ENCODE measurements at places on chromosomes 2 and 18. TPM values are rescaled to one million over a fixed set of nuclear protein-coding genes. Genes with fewer than 3 reads are reported as not detected.

The CDKL4 gene
- total RNA-seq = 2.5 TPM

DNA sequence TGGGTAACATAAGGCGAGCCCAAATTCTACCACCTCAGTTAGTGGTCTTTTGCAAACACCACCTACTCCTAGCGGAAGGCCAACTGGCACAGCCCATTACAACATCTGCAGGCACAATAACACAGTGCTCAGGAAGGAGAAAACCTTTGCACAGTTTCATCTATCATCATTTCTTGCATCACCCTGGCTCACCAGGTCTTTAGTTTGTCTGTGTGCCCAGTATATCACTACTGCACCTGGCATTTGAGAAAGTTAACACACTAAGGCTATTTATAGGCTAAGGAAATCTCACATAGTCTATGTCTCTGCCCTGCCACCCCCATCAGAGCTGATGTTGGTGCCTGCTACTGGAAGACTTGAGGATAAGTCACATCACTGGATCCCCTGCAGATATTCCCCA, 484.0 kb downstream of the SATB2 start:
- DNase-seq = no peak

GRCh38 chr2:142259356-142259755, 128.5 kb upstream of the LRP1B start:
- DNase-seq = no peak

DNA sequence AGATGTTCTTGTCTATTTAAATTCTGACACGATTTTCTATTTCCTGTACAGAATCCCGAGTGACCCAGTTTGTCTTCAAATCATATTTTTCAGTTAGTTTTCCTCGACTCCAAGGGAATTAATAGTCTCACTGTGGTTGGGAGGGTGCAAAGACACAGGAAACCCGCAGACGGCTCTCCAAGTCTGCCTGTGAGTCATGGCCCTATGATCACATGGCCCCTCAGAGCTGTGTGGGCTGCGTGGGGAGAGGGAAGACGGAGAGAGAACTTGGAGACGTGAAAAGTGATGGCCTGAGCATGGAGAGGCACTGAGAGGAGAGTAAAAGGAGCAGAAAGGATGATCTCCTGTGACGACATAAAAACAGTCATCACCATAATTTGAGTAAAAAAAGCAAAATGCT, 989.9 kb downstream of the DCDC2C start:
- DNase-seq = no peak

DNA sequence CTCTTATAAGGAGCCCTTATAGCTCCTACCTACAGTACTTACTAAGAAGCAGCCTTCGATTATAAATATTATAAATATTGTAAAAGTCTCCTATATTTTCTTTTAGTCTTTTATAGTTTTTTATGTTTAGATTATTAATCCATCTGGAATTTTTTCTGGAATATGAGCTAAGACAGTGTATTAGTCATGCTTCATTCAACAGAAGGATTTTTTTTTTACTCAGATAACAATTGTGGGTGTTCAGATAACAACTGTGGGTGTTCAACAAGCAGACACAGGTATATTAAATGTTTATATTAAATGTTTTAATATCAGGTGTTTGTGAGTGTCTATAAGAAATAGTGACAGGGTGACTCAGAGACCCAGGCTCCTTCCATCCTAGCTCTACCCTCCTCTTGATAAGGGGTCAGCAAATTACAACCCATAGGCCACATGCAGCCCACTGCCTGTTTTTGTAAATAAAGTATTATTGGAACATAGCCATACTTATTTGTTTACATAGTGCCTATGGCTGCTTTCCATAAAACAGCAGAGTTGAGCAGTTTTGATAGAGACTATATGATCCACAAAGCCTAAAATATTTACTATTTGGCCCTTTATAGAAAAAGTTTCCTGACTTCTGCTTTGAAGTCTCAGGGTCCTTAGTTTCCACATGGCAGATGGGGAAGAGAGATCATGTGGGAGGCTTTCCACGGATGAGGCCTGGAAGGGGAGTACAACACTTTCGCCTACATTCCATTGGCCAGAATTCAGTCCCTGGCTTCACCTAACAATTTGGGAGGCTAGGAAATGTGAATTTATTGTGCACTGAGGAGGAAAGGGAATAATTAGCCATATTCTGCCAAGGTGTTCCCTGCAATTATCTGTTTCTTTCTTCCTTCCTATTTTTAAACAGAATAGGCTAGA, 4.3 kb upstream of the SPATS2L start:
- DNase-seq = no peak

DNA sequence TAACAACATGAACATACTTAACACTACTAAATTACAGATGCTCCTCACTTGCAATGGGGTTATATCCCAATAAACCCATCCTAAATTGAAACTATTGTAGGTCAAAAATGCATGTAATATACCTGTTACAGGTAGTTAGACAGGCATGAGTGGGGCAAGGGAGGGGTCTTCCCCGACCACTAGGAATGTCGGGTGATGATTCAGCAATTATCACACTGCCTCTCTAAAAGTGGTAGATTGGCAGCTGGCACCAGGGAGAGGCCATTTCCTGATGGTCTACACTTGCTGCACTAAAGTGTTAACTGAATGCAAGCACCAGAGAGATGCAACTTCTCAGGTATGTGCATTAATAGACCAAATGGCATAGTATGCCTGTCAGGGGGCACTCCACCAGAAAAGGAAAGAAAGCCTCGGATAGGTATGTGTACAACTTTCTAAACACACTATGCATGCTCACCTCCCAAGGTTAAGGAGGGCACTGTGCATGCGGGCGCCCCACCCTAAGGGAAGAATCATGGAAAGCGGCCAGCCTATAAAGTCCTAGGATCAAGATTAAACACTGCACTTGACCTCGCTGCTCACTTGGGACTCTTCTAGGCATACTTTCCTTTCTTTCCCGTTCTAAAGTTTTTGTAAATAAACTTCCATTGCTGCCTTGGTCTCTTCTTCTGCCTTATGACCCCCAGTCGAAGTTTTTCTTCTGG, 35.6 kb downstream of the PIGN start:
- DNase-seq = no peak
